ENCODE measurements at places on chromosomes 5 and 9. TPM values are rescaled to one million over a fixed set of nuclear protein-coding genes. Genes with fewer than 3 reads are reported as not detected.

DNA sequence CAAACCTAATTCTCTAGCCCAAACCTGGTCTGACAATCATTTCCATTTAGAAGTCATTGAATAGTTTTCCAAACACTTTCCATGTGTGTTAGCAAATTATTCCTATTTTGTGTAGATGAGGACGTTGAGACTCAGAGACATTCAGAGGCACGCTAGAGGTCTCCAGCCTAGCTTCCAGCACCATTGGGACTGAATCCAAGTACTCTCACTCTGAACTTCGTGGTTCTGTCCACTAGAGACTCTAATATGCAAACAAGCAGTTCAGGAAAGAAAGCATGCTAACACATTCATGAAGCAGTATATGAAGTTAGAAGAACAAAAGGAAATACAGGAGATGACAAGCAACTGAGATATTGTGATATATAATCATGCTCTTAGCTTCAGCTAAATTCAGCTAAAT lies 354.8 kb downstream of the NTRK2 start:
- no peak for DNase-seq

GRCh38 chr5:3432135-3432534 lies 163.5 kb upstream of the IRX1 start:
- no peak for DNase-seq

DNA sequence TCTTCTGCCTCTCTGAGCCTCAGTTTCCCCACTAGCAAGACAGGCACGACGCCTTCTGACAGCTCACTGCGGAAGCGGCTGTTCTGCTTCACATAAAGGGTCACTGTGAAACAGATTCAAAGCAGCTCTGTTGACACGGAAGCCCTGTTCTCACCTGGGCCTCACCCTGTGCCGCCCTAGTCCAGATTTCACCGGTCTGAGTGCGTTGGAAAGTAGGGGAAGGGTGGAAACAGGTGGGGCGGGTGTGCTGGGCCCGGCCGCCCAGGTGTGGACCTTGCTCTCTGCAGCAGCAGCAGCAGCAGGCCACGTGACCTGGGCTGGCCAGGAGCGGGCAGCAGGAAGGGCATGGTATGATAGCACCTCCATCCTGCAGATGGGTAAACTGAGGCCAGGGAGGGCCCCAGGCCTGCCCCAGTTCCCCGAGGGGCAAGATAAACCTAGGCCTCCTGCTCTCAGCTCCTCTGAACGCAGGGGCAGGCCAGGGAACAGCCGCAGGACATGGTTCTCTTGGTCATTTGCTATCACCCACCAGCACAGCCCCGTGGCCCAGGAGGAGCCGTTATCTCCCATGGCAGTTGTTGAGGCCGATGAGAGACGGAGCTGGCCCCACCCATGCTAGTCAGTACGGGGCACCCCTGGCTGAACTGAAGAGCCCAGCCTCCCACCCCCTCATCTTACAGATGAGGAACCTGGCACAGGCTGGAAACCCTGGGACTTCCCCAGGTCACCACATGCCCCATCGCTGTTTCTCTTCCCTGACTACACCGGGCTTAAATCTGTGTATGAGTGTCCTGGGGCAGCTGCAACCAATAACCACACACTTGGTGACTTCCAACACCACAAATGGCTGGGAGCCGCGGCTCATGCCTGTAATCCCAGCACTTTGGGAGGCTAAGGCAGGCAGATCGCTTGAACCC lies 12.1 kb downstream of the PTGES2 start:
- DNase-seq: no peak

The SLC25A2 gene
- 0.09 TPM for total RNA-seq

DNA sequence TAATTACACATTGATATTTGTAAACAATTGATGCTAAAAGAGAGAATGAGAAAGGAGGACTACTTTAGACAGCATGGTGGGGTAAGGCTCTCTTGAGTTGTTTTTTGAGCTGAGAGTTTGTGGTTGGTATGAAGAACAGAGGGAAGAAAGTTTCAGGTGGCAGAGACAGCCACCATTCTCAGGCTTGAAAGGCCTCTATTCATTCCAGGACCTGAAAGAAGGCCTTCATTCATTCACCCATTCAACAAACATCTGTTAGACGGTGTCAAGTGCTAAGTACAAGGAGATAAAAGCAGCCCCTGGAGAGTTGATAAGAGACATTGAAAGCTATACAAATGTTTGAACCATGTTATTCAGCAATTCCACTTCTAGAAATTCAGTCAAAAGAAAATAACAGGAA lies 21.7 kb upstream of the ADAM19 start:
- no peak for DNase-seq

DNA sequence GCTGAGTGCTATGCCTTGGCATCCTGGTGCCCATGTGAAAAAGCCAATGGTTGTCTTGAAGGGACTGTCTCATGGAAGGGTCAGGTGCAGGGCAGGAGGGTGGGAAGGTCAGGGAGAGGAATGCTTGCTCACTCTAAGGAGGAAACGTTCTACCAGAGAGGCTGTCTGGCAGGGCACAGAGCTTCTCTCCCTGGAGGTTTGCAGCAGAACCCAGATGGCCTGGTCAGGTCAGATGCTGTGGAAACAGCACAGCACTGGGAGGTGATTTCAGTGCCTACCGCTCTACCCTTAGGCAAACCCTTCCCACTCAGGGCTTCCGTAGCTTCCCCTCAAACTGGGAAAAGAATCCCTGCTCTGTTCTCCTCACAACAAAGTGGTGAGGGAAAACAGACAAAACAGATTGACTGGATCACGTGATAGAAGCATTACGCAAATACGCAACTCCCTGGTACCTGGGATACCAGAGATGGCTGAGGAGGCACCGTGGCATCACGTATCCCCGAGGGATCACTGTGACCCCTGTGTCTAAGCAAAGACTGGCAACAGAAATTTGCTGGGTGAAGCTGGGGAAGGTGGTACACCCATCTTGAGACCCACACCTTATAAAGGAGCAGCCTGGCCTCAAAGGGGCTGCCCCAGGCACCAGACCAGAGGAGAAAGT lies 3.9 kb upstream of the MGAT1 start:
- DNase-seq: no peak

GRCh38 chr5:123514615-123515355 lies 2.8 kb downstream of the CSNK1G3 start:
- no peak for DNase-seq

DNA sequence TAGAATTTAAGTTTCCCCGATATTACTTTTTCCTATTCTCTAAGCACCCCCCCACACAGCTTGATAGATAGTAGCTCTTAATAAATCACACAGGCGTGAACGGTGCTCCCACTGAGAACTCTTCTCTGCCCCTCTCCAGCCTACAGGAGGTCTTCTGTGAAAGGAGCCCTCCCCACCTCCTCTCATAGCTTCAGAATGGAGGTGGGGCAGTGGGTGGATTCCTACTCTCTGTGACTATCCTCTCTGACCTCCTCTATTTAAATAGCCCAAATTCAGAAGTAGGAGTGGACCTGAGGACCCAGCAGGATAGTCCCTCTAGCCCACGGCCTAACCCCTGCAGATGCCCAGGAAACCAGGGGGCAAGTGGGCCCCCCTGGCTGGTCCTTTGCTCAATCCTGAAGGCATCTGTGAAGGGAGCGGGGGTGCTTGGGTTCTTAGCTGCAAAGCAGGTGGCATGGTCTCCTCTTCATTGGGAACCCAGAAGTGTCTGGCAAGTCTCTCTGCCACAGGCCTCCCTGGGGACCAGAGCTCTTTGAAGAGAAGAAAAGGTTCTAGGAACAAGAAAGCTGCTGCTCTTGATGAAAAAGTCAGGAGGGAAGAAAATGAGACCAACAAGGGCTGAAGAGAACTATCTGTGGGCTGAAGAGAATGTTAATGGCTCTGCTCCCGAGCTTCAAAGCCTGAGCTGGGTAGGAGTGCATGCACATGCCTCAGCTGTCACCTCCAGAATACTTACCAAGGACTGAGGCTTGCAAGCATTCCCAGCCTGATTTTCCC lies 21.1 kb upstream of the HSPA9 start:
- DNase-seq: no peak

GRCh38 chr9:72534931-72535330 lies 13.5 kb downstream of the TMC1 start:
- no peak for DNase-seq

GRCh38 chr9:75431375-75431774 lies 343.1 kb downstream of the OSTF1 start:
- no peak for DNase-seq

The IFNK gene
- not detected for total RNA-seq

The CCL28 gene
- total RNA-seq: 1.2 TPM

- DNase-seq: no peak
These were observed 26.9 kb downstream of the GOLPH3 start for GRCh38 chr5:32147236-32147635.

All from dermis blood vessel endothelial cell (primary cell).